ENCODE measurements at places on chromosomes 7 and 10. TPM values are rescaled to one million over a fixed set of nuclear protein-coding genes. Genes with fewer than 3 reads are reported as not detected.

- no peak overlapping the region for H3K4me3 ChIP-seq
- H3K27me3 ChIP-seq, result no peaks in the 10 kb centered on the region
- no peaks in the 10 kb centered on the region for H3K36me3 ChIP-seq
- no peak for DNase-seq
These were observed 61.1 kb downstream of the CAV1 start for GRCh38 chr7:116585967-116586366.

The ABCB4 gene
- total RNA-seq, result 0.35 TPM

DNA sequence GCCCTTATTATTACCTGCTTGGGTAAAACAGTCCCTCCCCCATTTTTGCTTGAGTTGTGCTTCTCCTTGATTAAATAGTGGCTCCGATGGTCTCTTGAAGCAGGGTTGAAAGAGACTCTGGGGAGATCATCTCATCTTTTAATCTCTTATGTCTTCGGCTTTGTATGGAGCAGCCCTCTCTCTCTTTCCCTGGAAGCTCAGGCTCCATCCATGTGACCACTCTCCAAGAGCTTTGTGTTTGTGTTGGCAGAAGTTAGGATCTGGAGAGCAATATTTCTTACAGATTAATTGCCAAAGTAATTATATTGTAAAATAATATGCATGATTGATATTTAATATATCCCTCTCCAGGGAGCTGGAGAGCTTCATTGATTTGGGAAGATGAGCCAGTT, 76.9 kb downstream of the LRRC4 start:
- no peak overlapping the region for H3K27ac ChIP-seq
- H3K27me3 ChIP-seq, result no peaks in the 10 kb centered on the region
- no peaks in the 10 kb centered on the region for H3K4me1 ChIP-seq

DNA sequence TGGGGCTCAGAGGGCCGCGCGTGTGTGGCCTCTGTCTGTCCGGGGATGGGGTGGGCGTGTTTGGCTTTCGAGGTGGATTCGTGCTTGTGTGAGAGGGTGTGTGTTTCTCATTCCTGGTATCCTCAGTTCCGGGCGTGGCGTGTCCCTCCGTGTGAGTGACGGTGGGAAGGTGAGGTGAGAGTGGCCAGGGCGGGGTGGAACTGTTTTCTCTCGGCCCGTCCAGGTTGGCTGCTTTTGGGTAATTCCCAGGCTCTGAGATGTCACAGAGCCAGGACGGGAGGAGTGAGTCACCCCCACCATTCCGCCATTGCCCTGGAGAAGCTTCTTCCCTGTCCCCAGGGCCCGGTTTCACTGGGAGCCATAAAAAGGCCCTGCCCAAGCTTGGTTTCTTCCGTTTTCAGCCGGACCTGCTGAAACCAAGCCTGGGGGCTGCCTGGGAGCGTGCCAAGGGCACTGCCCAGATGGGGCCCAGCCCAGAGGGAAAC, 21.3 kb upstream of the CLDN4 start:
- no peaks in the 10 kb centered on the region for H3K4me1 ChIP-seq
- no peak overlapping the region for H3K4me3 ChIP-seq
- H3K36me3 ChIP-seq, result no peaks in the 10 kb centered on the region
- H3K27me3 ChIP-seq, result no peaks in the 10 kb centered on the region

DNA sequence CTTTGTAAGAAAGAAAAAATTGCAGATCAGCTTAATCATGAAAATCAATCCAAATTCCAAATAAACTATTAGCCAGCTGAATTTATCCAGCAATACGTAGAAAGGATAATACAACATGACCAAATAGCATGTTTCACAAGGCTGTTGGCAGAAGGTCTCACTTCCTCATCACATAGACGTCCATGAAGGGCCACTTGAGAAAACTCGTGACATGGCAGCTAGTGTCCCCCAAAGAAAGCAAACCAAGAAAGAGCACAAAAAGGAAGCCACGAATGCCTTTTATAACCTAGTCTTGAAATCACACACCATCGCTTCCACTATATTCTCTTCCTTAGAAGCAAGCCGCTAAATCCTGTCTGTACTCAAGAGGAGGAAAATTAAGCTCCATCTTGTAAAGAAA, 105.6 kb upstream of the NRBF2 start:
- no peaks in the 10 kb centered on the region for H3K27me3 ChIP-seq
- DNase-seq, result no peak
- H3K4me1 ChIP-seq, result no peaks in the 10 kb centered on the region
- H3K4me3 ChIP-seq, result no peak overlapping the region

- H3K4me3 ChIP-seq, result no peak overlapping the region
- no peak for DNase-seq
- H3K27me3 ChIP-seq, result no peaks in the 10 kb centered on the region
- no peak overlapping the region for H3K27ac ChIP-seq
- H3K4me1 ChIP-seq, result no peaks in the 10 kb centered on the region
- no peaks in the 10 kb centered on the region for H3K36me3 ChIP-seq
These were observed 40.4 kb downstream of the PIP4K2A start for GRCh38 chr10:22673785-22674572.

- no peak overlapping the region for H3K4me3 ChIP-seq
- H3K27me3 ChIP-seq, result no peaks in the 10 kb centered on the region
- no peaks in the 10 kb centered on the region for H3K36me3 ChIP-seq
- H3K27ac ChIP-seq, result no peak overlapping the region
- DNase-seq, result no peak
These were observed 23.8 kb upstream of the TPST1 start for GRCh38 chr7:66181329-66181728.

The OPALIN gene
- not detected for total RNA-seq

DNA sequence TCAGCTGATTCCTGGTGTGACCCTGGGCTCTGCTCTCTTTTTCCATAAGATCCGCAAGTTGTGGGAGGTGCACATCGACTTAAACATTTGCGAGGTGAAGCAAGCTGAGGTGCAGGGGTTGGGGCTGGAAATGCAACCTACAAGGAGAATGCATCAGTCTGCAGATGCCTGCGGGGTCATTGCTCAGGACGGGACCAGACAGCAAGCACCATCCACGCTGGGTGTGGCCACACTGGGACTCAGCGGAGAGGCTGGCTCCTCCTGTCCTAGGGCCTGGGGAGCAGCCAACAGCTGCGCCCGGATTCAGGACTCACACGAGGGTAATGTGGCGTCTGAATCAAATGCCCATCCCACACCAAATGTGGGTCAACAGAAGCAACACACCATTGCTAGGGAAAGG, 33.8 kb downstream of the STK32C start:
- H3K4me1 ChIP-seq, result no peaks in the 10 kb centered on the region
- no peak overlapping the region for H3K27ac ChIP-seq
- no peaks in the 10 kb centered on the region for H3K27me3 ChIP-seq
- H3K4me3 ChIP-seq, result no peak overlapping the region

All from colonic mucosa (tissue), 4 donors.